ENCODE measurements at places on chromosomes 6 and 20.

GRCh38 chr6:36392621-36393020 lies 5.2 kb upstream of the ETV7 start:
- no peak for DNase-seq

- DNase-seq, result peak; percentile 68
Measured at GRCh38 chr6:16761471-16762267, 409 bp upstream of the ATXN1 start.

- peak; percentile 19 for DNase-seq
Measured at GRCh38 chr6:45663251-45664221, 285.8 kb upstream of the SUPT3H start.

GRCh38 chr20:10020937-10021336 lies 13.8 kb upstream of the ANKEF1 start:
- DNase-seq, result no peak

- DNase-seq, result peak; percentile 40
Measured at GRCh38 chr20:17536944-17537444, 5.8 kb upstream of the BFSP1 start.

- no peak for DNase-seq
Measured at GRCh38 chr20:856361-856775, 22.9 kb downstream of the FAM110A start.

- DNase-seq, result no peak
Measured at GRCh38 chr6:155011809-155012291, 16.7 kb downstream of the TIAM2 start.

DNA sequence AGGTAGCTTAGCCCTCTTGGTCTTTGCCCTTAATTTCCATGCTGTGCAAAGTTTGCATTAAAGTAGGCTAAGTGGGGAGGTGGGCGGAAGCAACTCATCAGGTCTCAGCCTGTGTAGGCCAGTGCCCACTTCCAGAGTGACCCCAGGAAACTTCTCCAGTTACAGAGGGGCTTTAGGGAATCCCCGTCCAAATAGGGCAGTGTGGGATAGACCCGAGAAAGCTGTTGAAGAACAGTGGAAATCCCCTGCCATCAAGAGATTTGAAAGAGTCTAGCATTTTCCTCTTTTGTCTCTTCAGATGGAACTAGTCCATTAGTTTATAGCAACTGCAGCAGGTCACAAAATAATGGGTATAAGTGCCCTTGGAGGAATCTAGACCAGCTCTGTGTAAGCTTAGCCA lies 20.2 kb downstream of the SF3B5 start:
- DNase-seq, result no peak

DNA sequence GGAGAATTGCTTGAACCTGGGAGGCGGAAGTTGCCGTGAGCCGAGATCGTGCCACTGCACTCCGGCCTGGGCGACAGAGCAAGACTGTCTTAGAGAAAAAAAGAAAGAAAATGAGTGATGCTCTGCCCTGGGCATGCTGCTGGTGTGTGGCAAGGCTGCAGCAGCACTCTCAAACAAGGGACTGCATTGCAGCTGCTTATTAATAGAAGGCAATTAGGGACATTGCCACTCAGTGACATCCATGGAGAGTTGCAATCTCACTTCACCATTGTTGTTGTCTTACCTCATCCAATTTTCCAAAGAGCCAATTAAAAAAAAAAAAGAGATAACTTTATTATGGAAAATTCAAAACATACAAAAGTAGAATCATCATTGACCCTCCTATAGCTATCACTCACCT lies 131.1 kb downstream of the LRRC1 start:
- no peak for DNase-seq

DNA sequence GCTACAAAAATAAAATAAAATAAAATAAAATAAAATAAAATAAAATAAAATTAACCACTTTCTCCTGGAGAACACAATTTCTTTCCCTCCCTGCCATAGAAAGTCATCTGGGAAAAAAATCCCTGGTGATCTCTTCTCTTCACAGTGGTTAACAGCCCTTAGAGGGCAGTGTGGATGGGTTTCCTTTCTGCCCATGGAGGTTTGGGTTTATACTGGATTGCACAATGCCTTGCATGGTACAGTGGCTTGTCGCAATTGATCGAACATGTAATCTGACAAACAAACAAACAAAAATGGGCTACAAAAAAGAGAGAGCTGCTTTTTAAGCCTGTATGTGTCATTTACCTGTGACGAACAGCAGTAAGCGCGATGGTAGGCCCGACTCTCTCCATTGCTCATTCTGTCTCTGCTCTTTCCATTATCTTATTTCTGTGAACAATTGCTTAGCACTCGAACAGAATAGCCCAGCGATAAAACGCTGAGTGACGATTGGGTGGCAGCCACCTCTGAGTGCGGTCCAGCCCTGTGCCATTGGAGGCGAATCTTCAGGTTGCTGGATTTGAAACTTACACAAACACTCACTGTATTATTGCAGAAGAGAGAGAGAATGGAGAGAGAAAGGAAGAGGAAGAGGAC lies 166.1 kb downstream of the CD83 start:
- DNase-seq, result no peak

DNA sequence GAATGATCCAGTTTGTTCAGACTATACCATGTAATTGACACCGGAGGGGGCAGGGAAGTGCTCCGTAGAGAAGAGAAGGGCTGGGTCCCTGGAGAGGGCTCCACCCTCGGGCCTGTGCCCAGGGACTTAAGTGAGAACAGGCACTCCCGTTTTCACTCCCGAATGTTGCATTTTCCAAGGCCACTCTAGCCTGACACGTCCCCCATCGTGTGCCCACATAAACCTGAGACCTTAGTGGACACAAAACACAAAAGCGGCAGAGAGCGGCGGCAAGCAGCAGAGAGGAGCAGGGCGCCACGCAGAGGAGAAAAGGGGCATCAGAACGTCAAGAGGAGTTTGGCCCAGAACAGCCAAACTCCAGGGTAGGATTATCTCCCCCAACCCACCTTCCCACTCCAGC lies 1405.1 kb downstream of the GRIK2 start:
- no peak for DNase-seq

- no peak for DNase-seq
Measured at GRCh38 chr6:148628251-148628650, 118.6 kb upstream of the UST start.

- DNase-seq, result no peak
Measured at GRCh38 chr20:62768551-62769287, 27.6 kb upstream of the MRGBP start.

GRCh38 chr6:105880030-105880492 lies 206.1 kb upstream of the PRDM1 start:
- DNase-seq, result peak; percentile 26

DNA sequence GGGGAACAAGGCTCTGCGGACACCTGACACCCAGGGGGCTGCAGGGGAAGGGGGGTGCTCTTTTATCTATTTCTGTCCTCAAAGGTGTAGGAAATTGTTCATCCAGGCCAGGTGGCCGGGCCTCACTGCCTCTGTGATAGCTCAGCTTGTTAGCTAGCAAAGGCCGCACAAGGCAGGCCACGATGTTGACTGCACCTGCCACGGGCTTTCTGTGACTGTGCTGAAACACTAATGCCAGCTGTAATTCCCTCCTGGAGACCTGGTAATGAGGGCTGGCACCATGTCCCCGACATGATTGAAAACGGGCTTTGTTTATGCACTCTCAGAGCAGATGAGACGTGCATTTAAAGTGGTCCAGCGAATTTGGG lies 61.4 kb upstream of the APCDD1L start:
- no peak for DNase-seq

DNA sequence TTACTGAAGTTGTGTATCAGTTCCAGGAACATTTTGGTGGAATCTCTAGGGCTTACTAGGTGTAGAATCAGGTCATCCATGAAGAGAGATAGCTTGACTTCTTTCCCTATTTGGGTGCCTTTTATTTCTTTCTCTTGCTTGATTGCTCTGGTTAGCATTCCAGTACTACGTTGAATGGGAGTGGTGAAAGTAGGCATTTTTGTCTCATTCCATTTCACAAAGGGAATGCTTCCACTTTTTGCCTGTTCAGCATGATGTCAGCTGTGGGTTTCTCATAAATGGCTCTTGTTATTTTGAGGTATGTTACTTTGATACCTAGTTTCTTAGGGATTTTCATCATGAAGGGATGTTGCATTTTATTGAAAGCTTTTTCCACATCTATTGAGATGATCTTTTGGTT lies 195.3 kb downstream of the MOXD1 start:
- no peak for DNase-seq

DNA sequence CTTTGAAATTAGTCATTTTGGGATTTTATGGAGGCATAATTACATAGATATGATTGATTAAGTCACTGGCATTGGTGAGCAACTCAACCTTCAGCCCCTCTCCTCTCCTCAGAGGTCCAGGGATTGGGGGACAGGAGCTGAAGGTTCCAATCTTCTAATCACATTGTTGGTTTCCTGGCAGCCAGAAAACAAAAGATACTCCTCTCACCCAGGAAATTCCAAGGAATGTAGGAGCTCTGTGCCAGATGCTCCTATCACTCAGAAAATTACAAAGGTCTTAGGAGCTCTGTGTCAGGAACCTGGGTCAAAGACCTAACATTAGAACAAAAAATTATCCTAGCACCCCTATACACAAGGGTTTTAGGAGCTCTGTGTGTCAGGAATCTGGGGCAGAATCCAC lies 679.7 kb upstream of the ID4 start:
- DNase-seq, result no peak

- no peak for DNase-seq
Measured at GRCh38 chr6:32096087-32096393, 13.1 kb downstream of the TNXB start.

DNA sequence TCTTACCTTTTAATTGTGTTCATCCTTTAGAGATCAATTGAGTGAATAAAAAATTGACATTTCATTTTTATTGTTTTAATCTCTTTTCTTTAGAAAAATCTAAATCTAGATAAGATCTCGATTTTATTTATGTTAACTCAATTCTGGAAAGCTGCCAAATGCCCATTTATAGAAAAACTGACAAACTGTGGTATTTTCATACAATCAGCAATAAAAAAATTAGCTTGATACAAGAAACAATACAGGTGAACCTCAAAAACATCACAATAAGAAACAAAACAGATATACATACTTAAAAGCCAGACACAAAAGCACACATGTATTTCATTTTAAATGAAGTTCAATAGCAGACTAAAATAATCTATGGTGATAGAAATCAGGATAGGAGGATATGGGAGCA lies 30.0 kb upstream of the ARHGAP18 start:
- no peak for DNase-seq

GRCh38 chr20:47382746-47383415 lies 26.4 kb upstream of the ZMYND8 start:
- DNase-seq, result no peak

GRCh38 chr20:7673841-7674240 lies 266.4 kb downstream of the HAO1 start:
- no peak for DNase-seq

DNA sequence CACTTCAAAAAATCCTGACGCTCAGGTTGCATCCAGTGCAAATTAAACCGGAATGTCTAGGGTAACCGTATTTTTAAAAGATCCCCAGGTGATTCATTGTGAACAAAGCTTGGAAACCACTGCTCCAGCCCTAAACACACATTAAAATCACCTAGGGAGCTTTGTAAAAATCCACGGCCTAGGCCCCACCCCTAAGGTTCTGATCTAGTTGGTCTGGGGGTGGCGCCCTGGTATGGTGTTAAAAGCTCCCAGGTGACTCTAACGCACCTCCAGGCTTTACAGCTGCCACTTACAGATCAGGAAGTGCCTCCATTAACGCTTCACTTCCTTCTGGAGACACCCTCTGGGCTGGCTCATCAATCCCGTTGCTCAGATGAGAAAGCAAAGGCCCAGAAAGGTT lies 92.2 kb downstream of the GRM4 start:
- DNase-seq, result no peak

- no peak for DNase-seq
Measured at GRCh38 chr20:3390759-3391425, 16.6 kb downstream of the DNAAF9 start.

- no peak for DNase-seq
Measured at GRCh38 chr6:157164972-157165371, 158.3 kb downstream of the TMEM242 start.

GRCh38 chr6:11363881-11364576 lies 131.6 kb upstream of the NEDD9 start:
- peak; percentile 38 for DNase-seq

- DNase-seq, result no peak
Measured at GRCh38 chr6:16413399-16413798, 175.0 kb downstream of the GMPR start.

DNA sequence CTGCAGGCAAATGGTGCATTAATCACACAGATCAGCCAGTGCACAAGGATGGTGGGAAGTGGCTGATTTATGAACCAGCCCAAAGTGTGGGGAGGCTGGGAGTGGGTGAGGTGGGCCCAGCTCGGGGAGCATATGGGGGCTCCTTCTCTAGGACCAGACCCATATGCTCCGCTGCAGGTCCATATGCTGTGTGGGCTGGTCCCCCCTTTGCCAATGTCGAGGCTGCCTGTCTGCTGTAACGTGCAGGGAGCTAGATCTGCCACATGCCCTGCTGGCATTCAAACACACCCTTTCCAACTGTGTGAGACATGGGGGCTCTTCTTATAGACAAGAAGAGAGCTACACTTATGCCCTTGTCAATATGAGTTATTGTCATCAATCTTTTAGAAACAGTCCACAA lies 566.3 kb downstream of the DHX35 start:
- DNase-seq, result no peak

DNA sequence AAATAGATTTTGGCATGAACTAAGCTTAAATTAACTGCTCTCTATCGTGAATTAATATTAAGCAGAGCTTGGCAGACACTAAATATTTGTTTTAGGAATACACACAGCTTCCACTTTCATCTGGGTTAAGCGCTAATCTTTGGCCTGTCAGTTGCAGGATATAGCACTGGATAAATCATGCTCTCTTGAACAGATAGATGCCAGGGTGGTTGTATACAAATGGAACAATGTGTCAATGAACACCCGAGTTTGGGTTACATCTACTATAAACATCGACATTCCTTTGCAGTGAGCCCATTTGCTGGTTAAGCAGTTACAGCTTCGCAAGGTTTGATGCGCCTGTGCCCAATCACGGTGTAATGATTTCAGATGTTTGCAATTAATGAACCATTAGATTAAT lies 338.2 kb upstream of the ZFP64 start:
- no peak for DNase-seq

DNA sequence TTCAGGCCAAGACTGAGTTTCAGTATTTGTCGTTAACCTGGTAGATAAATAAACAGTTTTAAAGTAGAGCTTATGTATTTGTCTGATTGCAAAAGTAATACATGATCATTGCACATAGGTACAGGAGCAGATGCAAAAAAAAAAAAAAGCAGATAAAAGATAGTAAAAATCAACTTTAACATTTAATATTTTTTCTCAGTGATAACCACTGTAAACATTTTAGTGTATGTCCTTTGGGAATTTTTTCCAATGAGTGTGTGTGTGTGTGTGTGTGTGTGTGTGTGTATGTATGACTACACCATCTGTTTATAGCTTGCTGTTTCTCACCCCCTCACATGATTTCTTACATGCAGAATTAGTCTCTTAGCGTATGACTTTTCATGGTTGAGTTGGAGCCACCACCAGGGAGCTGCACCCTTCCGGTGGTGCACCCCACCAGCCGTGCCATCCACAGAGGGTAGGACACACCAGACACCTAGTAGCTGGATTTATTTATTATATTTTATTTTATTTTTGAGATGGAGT lies 26.3 kb downstream of the WRNIP1 start:
- DNase-seq, result no peak

All from activated CD4-positive, alpha-beta T cell treated with anti-CD3 and anti-CD28 coated beads for 24 hours (primary cell).